ENCODE measurements at places on chromosomes 11 and 22.
A peak's percentile ranks its signal among the peaks of the same experiment; 100 is the strongest.

DNA sequence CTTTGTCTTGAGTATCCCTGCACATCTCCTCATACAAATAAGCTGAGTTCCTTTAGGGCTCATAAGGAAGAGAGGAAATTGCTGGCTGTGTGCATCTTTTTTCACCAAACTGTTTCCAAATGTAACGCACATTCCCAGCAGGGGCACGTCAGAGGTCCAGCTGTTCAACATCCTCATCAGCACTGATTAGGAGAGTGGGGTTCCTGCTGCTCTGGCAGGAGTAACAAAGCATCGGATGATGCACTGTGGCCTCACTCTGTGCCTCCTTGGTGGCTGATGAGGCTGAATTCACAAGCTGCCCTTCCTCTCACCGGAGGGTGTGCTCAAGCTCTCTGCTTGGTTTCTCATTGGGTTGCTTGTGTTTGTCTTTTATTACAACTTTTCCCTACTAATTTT is 35.5 kb upstream of the SLC25A1 start:
- DNase-seq, result no peak

- no peak for DNase-seq
These were observed 12.7 kb downstream of the CTR9 start for GRCh38 chr11:10763766-10764165.

DNA sequence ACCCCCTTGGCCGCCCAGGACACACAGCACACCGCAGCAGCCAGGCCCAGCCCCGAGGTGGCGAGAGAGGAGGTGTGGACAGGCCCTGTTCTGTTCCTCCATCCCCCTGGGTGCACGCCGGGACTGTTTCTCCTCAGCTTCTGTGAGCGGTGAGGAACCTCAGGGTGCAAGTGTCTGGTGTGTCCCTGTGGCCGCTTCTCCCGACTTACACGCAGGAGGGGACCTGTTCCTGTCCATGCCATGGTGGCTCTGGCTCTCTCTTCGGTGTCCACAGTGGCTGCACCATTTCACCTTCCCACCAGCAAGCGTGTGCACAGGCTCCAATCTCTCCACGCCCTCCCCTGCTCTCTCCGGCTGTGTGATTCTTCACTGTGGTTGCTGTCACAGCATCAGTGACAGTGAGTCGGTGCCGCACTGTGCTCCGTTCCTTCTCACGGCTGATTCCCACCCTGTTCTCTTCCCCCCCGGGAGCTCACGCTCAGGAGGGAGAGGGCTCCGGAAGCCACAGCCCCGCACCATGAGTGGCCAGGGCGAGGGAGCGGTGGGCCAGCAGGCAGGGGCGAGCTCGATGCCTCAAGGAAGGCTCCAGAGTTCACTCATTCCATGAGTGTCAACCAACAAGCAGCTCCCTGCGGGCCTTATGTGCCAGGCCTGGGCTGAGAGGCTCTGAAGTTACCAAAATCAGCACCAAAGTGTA is 18.6 kb upstream of the WNT7B start:
- no peak for DNase-seq

DNA sequence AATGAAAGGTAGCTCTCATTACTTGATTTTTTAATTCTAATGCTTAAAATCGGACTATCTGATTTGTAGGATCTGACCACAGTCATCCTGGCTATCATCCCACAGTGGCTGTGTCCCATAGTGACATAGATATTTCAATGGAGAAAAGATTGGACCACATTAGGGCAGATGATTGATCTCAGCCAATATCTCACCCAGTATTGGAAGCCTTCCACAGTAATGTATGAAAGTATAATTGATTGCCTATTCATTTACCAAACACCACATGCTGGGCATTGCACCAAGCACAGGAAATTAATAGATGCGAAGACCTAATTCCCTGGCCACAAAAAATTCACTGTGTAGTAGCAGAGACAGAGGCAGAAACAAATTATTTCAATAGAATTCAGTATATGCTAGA is 37.6 kb downstream of the FZD4 start:
- DNase-seq, result no peak

DNA sequence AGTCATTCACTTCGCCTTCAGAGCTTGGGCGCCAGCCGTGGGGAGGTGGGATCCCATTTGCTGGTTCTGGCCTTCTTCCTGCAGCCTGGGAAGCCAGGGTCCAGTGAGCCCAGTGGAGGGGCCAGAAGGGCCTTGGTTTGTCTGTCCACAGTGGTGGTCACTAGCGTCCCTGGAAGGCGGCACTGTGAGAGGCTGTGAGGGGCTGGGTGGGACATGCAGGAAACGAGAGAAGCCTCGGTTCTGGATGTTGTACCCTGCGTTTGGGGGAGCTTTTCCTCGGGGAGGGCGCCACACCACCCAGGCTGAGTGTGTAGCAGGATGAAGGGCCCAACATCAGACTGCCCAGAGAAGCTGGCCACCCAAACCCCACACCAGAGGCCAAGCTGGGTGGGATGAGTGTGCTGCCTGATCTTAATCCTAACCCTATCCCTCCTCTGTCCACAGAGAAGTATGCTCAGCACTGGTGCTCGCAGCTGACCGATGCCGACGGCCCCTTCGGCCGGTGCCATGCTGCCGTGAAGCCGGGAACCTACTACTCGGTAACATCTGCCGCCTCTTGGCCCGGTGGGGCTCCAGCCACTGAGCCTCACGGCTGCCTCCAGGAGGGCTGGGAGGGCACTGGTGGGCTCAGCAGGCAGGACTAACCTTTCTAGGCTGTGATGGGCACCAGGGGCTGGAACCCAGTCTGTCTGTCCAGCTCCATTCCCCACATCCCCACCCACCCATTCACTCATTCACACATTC is 14.4 kb downstream of the MUC5AC start:
- no peak for DNase-seq

DNA sequence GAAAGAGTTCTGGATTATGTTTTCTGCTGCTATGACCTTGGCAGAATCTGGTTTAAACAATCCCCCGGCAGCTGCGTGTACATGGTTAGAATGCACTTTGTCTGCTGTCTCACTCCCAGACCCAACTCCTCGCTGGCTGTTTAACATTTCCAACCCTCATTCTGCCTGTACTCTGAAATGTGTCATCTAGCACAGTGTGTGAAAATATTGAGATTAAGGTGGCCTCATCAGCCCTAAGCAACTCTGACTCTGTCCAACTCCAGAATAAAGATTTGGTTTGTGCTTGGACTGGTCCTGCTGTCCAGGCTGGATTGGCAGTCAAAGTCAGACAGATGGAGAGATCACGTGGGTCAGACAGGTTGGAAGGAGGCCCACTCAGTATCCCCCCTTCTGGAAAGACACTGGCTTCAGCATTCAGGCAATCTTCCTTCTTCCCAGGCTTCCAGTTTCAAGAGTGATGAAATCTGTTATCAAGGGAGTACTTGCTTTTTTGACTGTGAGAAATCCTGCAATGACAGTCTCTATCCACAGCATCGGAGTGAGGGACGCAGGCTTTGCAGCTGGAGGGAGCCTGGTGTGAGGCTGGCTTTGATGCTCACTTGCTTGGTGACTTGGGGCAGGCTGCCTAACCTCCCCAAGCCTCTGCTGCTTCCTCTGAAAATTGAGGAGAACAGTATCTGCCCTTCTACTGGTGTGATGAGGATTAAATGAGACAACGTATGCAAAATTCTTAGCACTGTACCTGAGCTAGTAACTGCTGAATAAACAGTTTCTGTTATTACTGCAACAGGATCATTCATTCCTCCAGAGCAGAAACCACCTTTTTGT is 29.8 kb downstream of the ABTB2 start:
- no peak for DNase-seq

GRCh38 chr22:44570476-44571445 is 72.7 kb upstream of the RTL6 start:
- DNase-seq, result no peak

GRCh38 chr11:44904261-44905020 is 46.2 kb downstream of the TP53I11 start:
- no peak for DNase-seq

GRCh38 chr11:75768909-75769771 is 562 bp downstream of the DGAT2 start:
- peak; percentile 44 for DNase-seq

- no peak for DNase-seq
These were observed 31.4 kb downstream of the CHRDL2 start for GRCh38 chr11:74699615-74700396.

GRCh38 chr22:31623592-31624304 is 38.3 kb downstream of the PISD start:
- DNase-seq, result no peak

GRCh38 chr11:45554230-45554967 is 111.0 kb downstream of the CHST1 start:
- no peak for DNase-seq

DNA sequence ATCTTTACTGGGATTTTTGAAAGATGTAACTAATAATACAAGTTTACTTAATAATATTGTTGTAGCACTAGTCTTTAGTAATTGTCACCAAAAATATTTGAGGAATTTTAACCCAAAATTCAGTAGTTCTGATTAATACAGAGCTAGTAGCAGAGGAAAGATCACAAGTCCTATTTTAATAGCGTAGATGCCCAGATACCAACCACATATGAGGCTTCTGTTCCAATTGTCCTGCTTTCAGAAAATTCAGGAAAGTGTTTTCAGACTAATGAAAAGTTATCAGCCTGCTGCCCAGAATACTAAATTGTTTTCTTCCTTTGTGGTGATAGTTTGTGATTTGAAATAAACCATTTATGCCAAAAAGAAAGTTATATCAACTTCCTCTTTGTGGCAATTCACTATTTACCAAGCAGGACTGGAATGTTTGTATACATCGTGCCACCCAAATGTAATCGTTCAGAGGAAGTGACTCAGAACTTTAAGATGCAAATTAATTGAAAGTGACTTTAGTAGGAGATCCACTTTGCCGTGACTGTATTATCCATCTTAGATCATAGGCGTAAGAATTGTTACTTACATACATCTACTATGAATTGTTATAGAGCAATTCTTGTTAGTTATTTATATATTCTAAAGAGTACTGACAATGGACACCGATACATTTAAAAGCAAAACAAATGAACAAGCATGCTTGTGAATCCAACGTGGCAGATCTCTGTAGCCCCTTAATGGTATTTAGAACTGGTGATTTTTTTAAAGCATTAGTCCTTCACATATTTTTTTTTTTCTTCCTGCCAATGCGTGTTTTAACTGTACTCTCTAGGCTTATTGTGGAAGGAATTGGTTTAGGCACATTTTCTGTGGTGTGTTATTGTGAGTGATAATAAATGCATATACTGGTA is 231.0 kb downstream of the DDX10 start:
- DNase-seq, result no peak

DNA sequence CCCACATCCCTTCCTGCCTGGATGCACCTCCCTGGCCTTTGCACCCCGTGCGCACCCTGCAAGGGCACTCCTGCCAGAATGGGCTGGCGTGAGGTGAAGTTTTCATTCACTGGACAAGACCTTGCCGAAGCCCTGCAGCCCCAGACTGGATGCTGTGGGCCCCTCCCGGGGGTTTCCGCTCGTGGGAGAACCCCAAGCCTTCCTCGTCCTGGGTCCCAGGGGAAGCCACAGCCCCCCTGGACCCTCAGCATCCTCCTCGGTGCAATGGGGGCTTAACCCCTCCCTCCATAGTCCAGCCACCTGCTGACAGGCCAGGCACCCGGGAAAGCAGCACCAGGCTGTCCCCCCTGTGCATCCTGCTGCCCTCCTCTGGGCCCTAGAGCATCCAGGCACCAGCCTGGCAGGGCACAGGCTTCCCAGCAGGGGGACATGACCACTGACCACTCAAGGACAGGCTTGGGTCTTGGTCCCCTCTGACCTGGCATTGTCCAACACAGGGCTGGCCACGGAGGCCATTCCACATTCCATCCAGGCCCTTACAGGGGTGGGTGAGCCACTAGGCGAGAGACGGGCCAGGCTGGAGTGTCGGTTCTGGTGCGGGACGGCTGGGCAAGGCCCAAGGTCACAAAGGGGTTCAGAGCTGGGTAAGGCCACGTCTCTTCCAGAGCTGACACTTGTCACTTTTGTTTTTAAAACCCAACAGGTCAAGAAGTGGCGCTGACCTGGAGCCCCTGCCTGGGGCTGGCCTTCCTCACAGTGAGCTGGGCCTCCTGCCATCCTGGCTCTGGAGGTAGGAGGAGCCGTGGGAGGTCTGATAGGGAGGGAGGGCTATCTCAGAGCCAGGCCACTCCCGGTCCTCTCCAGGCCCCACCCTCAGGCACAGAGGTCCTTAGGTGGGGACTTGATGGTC is 41.5 kb upstream of the PPARA start:
- no peak for DNase-seq

- DNase-seq, result peak; percentile 18
These were observed 24.5 kb upstream of the CSTF3 start for GRCh38 chr11:33185756-33186155.

DNA sequence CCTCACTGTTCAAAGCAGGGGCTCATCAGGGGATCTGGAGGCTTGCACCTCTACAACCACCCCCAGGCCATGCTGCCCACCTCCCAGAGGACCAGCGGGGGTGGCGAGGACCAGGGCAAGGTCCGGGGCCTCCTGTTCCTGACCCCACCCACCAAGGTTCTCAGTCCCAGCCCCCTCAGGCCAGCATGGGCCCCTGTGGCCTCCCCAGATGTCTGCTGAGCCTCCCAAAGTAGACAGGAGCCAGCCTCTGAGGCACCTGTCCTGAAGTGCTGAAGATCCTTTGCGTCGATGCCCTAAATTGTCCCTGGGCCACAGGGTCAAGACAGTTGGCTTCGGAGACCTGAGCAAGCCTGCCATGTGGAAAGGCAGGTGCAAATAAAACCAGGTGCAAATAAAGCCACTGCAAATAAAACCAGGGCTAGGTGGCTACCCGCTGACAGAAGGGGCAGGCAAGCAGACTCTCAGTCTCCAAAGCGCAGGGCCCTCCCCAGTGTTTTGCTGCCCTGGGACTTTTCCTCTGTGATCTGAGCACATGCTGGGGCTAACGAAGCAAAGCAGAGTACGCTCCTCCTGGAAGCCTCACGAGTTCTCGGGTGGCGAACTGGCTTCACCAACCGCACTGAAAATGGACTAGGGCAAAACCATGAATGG is 22.4 kb upstream of the ARFGAP3 start:
- DNase-seq, result no peak

- DNase-seq, result peak; percentile 24
These were observed at the start of gene GAL for GRCh38 chr11:68684385-68685356. Gene GAL, plus strand, starts transcription at chr11:68684544. Its CDS starts 380 bp downstream, at chr11:68684924.

DNA sequence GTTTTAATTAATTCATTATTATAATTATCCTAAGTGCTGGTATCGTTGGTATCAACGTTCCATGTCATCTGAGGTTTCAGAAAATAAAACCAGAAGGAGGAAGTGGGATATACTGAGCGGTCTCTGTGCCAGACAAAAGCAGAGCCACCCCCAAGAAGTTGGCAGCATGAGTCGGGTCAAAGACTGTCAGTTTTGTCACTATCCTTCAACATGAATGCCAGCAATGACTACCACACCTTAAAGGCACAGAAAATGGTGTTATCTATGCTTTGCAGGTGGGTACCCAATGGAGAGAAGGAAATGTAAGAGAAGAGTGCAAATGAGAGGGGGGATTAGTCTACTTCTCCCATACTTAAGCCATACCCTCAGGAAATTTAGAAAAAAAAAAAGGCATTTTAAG is 408.5 kb downstream of the OPCML start:
- no peak for DNase-seq

DNA sequence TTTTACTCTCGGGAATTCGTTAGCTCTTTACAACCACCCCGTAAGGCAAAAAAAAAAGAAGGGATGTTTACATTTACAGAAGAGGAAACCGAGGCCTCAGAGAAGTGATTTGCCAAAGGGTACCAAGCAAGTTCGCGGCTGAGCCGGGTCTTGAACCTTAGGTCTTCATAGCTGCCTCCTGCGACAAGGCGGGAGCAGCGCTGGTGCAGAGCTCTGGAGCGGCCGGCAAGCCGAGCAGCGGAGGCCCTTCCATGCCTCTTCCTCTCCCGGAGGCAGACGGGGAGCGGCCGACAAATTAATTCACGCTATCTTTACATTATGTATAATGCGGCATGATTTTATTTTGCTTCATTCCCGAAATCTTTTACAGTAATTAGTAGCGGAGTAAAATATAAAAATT is 536.3 kb downstream of the INSC start:
- no peak for DNase-seq

Data from PC-9 (cell line).